Germinal center (tissue), 1 donor: ENCODE measurements at places on chromosomes 6 and 20.

DNA sequence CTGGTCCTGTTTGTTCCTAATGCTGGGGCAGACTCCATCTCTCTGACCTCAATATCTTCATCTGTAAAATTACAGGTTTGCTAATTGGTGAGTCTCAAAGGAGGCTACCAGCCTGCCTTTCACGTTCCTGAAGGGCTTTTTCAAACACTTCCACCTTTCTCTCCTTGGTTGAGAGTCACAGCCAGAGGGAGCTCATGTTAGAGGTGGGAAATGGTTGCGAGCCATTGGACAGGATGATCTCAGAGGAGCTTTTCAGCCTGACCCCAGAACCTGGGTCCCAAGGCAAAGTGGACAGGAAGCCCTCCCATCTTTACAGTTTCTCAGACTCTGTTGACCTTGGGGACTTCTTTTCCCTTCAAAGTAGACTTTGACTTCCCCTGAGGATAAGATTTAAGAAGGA, 37.6 kb downstream of the NDUFAF5 start:
- DNase-seq: no peak

DNA sequence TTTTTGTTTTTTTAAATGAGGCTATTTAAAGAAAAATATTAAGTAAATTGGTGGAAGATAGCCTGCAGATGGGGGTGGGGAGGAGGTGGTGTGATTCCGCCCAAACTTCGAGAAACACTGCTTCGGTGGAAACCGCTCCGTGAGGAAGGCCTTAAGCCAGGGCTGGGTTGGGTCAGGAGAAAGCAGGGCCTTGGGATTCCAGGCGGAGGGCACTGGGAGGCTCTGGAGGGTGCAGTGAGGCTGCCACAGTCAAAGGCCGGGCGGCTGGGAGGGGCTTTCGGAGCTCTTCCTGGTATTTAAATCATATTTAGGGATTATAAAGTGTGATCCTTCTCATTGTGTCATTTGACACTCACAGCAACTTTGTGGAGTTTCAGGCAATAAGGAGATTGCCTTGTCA, 22.2 kb upstream of the SCRT2 start:
- no peak for DNase-seq

DNA sequence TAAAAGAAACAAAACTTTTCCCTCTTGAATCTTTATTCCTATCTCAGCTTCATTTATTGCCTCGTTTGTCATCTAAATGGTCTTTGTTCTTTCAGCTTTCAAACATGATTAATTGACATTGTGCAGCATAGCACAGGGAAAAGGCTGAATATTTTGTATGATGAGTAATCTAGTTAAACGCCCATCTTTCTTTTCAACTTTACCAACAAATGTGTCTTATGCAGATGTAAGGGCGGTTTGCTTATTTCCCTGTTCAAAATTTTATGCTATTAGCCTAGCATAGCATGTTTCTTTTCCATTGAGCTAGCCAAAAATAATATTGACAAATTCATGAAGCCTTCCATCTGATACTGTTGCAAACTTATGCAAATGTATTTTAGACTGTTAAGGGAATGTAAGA, 176.4 kb upstream of the AKAP12 start:
- DNase-seq: no peak

DNA sequence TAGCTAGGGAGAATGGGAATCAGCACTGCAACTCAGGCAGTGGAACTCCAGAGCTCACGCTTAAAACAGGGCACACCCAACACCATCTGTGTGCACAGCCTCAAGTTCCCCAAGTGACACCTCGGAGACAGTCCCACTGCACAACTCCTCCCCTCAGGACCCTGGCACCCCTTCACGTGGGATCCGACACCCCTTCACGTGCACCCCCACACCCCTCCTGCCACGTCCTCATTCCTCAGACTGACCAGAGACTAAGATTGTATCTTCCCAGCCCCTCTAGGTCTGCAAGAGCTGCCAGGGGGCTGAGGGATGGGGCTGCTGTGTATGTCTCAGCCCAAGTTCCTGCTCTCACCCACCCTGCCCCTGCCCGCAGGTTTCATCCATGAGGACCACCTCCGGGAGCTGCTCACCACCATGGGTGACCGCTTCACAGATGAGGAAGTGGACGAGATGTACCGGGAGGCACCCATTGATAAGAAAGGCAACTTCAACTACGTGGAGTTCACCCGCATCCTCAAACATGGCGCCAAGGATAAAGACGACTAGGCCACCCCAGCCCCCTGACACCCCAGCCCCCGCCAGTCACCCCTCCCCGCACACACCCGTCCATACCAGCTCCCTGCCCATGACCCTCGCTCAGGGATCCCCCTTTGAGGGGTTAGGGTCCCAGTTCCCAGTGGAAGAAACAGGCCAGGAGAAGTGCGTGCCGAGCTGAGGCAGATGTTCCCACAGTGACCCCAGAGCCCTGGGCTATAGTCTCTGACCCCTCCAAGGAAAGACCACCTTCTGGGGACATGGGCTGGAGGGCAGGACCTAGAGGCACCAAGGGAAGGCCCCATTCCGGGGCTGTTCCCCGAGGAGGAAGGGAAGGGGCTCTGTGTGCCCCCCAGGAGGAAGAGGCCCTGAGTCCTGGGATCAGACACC, 7.6 kb downstream of the MYL9 start:
- no peak for DNase-seq

- DNase-seq: no peak
Measured at GRCh38 chr6:13462458-13463327, 24.7 kb downstream of the GFOD1 start.

- DNase-seq: peak; percentile 38
Measured at GRCh38 chr6:89596056-89596455, 42.5 kb downstream of the LYRM2 start.

DNA sequence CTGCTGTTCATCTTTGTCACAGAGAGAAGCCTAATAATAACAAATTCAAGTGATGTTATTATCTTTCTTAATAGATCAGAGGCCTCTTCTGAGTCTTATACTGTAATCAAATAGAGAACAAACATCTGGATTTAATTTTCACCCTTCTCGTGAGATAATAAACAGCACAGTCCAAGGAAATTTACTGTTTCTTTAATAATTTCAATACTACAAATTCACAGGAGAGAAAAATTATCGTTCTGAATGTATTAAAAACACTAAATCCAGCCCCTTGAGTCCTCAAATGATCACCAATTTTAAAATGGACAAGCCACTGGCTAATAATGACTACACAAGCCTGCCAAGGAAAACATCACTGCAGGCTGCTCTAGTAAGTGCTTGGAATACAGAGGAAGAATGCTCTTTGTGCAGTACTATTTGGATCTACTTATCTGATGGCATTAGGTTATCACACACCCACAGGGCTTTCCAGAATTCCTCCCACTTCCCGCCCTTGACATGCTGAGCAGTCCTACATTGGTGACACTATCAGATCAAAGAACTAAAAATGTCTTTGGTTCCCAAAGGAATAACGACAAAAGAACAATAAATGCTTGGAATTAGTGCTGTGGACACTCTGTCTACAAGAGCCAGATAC, 38.1 kb downstream of the SYNE1 start:
- DNase-seq: no peak

DNA sequence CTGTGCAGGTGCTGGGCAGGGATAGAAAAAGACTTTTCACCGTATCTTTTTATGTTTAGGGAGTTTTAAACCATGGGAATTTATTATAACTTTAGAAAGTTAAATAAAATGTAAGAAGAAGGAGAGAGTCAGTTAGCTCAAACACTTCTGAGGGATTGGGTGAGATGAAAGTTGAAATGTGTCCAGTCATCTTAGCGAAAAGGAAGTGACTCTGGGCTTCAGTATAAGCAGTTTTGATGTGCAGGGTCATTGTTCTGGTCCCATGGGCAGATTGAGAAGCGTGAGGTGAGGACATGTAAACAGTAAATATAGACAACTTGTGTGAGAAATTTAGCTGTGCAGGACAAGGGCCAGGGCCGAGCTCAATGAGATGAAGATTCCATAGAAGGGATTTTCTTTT, 66.9 kb downstream of the TOX2 start:
- no peak for DNase-seq

DNA sequence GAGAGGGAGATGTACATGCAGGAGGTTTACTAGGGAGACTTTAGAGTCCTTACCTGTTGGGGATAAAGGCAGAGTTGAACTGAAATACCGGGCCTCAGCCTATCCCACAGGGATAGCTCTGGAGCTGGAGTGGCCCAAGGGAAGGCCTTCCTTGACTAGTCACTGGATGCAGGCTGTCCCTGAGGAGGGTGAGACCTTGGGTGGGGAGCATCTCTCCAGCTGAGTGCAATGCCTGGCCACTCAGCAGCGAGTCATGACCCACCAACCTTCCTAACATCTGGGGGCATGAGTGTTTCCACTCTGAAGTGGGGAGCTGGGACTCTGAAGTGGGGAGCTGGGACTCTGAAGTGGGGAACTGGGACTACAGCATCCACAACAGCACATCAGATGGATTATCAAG, 46.1 kb upstream of the ENPP5 start:
- no peak for DNase-seq

- peak; percentile 22 for DNase-seq
Measured at GRCh38 chr6:150145830-150146229, 3.0 kb downstream of the PPP1R14C start.

DNA sequence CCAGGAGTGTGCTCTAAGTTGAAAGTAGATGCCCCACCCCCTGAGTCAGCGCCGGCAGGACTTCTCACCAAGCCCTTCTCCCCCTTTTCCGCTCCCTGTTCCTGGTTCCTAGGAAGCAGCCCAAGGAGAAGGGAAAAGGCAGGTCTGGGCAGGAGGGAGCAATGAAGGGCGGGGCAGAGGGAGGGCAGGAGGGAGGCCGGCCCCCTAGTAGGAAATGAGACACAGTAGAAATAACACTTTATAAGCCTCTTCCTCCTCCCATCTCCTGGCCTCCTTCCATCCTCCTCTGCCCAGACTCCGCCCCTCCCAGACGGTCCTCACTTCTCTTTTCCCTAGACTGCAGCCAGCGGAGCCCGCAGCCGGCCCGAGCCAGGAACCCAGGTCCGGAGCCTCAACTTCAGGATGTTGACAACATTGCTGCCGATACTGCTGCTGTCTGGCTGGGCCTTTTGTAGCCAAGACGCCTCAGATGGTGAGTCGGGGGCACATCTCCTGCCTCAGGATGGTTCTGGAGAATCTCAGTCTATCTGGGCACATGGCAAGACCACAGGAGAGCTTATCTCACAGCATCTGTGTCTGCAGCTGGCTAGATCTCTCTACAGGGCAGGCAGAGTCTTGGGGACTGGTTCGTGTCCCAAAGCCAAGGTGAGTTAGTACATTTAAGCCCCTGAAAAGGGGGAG, at the start of gene PROCR:
TSS of gene PROCR (plus strand) at position 320 of the 681 bp plus-strand sequence. CDS start at position 403, 83 bp downstream.
- no peak for DNase-seq

GRCh38 chr6:137665342-137665934, 171.2 kb upstream of the OLIG3 start:
- DNase-seq: no peak

- no peak for DNase-seq
Measured at GRCh38 chr6:1200081-1200408, 111.9 kb upstream of the FOXQ1 start.

- no peak for DNase-seq
Measured at GRCh38 chr20:50245498-50246366, 55.1 kb downstream of the CEBPB start.

GRCh38 chr20:62885896-62886708, 24.5 kb upstream of the TCFL5 start:
- DNase-seq: no peak

- DNase-seq: no peak
Measured at GRCh38 chr20:63150911-63151531, 64.9 kb downstream of the YTHDF1 start.

GRCh38 chr20:45370571-45371160, 7.5 kb downstream of the TP53TG5 start:
- DNase-seq: no peak

DNA sequence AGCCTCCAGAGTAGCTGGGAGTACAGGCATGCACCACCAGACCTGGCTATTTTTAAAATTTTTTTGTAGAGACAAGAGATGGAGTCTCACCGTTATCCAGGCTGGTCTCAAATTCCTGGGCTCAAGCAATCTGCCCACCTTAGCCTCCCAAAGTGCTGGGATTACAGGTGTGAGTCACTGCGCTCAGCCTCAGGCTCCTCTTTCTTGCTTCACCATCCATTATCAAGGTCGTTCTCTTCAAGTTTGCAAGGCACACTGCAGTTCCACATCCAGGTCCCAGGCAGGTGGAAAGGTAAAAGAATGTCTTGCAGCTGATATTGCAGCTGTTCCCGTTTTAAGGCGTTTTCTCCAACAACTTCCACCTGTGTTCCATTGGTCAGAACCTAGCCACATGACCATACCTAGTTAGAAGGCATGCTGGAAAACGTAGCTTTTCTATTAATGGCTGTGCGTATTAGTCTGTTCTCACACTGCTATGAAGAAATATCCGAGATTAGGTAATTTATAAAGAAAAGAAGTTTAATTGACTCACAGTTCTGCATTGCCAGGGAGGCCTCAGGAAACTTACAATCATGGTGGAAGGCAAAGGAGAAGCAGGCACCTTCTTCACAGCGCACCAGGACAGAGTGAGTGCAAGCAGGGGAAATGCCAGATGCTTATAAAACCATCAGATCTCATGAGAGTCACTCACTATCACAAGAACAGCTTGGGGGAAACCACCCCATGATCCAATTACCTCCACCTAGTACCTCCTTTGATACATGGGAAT, 51.7 kb downstream of the PCNA start:
- no peak for DNase-seq

GRCh38 chr6:126204126-126204525, 135.8 kb upstream of the CENPW start:
- no peak for DNase-seq

DNA sequence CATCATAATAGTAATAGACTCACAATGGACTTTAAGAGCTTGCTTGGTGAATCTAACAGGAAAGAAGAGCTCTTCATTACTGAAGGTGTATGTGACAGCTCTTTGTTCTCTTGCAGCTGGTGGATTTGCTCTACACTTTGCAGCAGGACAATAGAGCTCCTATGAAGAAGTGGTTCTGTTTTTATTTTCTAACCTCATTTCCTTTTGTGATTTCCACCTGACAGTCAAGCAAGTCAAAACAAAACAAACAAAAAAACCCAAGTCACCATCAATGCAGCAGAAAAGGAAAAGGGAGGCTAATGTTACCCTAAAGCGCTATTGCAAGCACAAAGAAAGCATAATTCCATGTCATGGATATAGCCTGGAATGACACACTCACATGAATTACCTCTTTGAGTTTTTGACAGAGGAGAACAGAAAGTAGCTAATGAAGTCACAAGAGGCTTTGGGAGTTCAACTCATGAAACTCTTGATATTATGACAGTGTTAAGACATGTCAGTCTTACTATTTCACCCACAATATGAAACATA, 1188.1 kb downstream of the EPHA7 start:
- DNase-seq: no peak

DNA sequence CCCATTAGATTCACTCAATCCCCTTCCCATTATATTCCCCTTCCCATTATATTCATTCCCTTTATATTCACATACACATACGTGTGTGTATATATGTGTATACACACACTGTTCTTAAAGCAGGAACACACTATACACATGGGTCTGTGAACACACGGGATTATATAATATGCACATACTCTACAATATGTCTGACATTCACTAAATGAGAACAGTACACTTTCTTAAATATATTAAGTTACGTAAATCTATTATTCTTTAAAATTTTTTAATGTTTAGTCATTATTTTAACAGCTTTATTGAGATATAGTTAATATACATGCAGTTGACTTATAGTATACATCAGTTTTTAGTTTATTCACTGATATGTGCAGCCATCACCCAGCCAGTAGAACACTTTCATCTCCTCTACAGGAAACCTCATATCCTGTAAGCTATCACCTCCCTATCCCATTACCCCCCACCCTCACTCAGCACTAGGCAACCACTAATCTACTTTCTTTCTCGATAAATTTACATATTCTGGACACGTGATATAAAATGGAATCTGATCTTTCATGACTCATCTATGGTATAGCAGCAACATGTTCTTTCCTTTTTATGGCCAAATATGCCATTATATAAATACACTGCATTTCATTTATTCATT, 13.9 kb upstream of the SUMO4 start:
- no peak for DNase-seq

GRCh38 chr6:167907837-167908681, 81.3 kb downstream of the AFDN start:
- DNase-seq: no peak
